ENCODE measurements at places on chromosomes 3 and 15.

- no peak overlapping the region for H3K4me3 ChIP-seq
- no peaks in the 10 kb centered on the region for H3K27me3 ChIP-seq
- no peak for DNase-seq
Observed at GRCh38 chr15:100951965-100952364, 32.8 kb downstream of the LRRK1 start.

DNA sequence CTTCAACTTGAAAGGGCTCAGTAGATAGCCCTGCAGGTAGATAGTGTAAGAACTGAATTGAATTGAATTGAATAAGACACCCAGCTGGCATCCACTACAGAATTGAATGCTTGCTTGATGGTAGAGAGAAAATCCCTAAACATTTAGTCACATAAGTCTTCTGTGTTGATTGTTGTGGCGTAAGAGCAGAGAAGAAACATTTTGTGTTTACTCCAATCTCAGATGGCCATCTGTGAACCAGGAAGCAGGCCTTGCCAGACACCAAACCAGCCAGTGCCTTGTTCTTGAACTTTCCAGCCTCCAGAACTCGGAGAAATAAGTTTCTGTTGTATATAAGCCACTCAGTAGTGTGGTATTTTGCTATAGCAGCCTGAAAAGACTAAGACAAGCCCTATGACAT, 43.6 kb downstream of the SST start:
- H3K4me1 ChIP-seq, result no peaks in the 10 kb centered on the region
- no peak overlapping the region for H3K27ac ChIP-seq
- DNase-seq, result no peak
- H3K4me3 ChIP-seq, result no peak overlapping the region

DNA sequence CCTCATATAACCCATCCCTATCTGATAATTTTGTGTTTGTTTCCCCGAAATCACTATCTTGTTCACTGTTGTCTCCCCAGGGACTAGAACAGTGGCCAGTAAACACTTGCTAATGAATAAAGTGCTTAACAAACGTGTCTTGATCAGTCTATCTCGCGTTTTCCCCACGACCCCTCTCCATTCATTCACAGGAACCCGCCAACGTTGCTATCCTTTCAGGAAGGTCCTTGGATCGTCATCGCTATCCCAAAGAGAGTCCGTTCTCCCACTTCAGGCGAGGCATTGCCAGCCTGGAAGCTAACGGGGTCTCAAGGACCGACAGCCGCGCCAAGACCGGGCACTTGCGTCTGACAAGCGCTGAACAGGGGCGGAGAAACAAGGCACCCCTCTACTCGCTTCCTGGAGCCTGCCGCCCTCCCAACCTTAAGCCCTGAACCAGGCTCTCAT, 344 bp downstream of the LINS1 start:
- no peak for DNase-seq
- peak overlapping the region; percentile 28 for H3K27ac ChIP-seq
- peaks cover 30% of the 10 kb centered on the region for H3K36me3 ChIP-seq
- peaks cover 16% of the 10 kb centered on the region for H3K4me1 ChIP-seq
- H3K4me3 ChIP-seq, result peak overlapping the region; percentile 80
- H3K27me3 ChIP-seq, result no peaks in the 10 kb centered on the region

DNA sequence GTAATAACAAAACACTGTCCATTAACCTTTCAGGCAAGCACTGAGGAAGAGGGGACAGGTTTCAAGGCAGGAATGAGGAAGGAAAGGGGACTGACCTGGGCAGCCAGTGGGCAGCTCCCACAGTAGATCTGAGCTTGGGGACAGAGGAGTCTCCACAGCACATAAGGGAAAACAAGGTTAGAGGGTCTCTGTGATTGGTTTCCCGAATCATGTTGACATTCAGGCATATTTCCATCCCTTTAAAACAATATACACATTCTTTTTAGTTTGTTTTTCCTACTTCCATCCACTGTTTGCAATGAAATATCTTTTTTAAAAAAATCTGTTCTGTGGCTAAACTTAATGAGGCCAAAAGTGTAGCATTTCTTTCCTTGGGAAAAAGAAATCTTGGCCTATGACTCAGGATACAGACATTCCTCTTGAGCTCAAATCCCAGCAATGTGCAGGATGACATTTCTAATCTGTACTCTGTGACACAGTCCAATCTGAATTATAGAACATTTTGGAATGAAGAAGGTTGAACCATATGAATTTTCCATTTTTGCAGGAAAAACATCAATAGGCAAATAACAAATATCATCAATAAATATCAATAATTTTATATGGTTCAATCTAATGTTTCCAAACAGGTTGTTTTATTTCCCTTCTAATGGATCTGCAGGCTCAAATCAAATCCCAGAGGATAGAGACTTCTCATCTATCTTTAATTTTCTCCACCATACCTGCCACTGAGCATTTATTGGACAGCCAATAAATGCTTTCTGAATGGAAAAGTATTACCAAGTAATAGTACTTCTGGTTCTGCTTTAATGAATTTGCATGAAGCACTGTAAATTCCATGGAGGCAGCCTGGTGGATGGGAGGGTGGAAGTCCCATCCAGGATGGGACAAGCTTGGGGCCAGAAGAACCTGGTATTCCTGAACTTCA, 54.1 kb downstream of the ITGB5 start:
- H3K4me1 ChIP-seq, result peaks cover 33% of the 10 kb centered on the region
- H3K27ac ChIP-seq, result no peak overlapping the region
- peaks cover 12% of the 10 kb centered on the region for H3K36me3 ChIP-seq
- DNase-seq, result no peak
- no peak overlapping the region for H3K4me3 ChIP-seq

GRCh38 chr15:91632176-91632575, 221.3 kb upstream of the SLCO3A1 start:
- DNase-seq, result no peak
- H3K27me3 ChIP-seq, result no peaks in the 10 kb centered on the region
- no peak overlapping the region for H3K27ac ChIP-seq
- no peak overlapping the region for H3K4me3 ChIP-seq
- H3K36me3 ChIP-seq, result no peaks in the 10 kb centered on the region

GRCh38 chr15:44804298-44805046, 68.1 kb downstream of the TRIM69 start:
- no peaks in the 10 kb centered on the region for H3K4me1 ChIP-seq
- H3K27ac ChIP-seq, result no peak overlapping the region
- no peak for DNase-seq
- H3K27me3 ChIP-seq, result peaks cover 10% of the 10 kb centered on the region
- H3K36me3 ChIP-seq, result no peaks in the 10 kb centered on the region
- H3K4me3 ChIP-seq, result no peak overlapping the region

- H3K27me3 ChIP-seq, result no peaks in the 10 kb centered on the region
- H3K4me3 ChIP-seq, result no peak overlapping the region
- DNase-seq, result no peak
- no peaks in the 10 kb centered on the region for H3K4me1 ChIP-seq
Observed at GRCh38 chr3:55426486-55426885, 60.6 kb downstream of the WNT5A start.

GRCh38 chr3:45011756-45012508, 14.2 kb upstream of the CLEC3B start:
- H3K27ac ChIP-seq, result peak overlapping the region; percentile 42
- no peaks in the 10 kb centered on the region for H3K4me1 ChIP-seq
- no peaks in the 10 kb centered on the region for H3K27me3 ChIP-seq
- H3K4me3 ChIP-seq, result no peak overlapping the region
- H3K36me3 ChIP-seq, result peaks cover 51% of the 10 kb centered on the region

DNA sequence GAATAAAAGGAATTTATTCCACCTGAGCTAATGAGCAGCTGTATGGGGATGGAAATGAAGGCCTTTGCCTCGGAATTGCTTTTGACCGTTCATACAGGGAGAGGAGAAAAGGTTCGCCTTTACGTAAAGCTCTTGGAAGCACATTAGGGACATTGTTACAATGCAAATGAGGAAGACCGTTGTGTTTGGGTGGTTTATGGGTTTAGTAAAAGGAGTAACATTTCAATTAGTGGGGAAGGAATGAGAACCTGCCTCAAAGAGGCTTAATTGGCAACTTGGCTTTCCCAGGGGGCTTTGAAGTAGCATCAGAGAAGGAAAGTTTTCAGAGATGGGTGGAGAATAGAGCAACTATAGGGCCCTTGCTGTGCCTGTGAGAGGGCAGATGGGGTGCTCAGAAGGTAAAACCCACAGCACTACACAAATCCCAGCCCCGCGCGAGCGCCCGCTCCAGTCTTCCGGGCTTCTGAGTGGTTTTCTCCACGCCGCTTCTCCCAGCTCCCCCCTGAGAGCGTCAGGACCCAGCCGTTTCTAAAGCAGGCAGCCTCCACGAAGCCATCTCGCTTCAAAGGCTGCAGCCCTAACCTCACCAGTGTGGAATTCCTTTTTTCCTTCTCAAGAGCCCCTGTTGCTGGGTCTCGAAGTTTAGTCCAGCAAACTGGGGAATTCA, 192.0 kb upstream of the HES1 start:
- H3K36me3 ChIP-seq, result no peaks in the 10 kb centered on the region
- H3K27ac ChIP-seq, result no peak overlapping the region
- H3K27me3 ChIP-seq, result no peaks in the 10 kb centered on the region
- DNase-seq, result no peak
- no peak overlapping the region for H3K4me3 ChIP-seq

DNA sequence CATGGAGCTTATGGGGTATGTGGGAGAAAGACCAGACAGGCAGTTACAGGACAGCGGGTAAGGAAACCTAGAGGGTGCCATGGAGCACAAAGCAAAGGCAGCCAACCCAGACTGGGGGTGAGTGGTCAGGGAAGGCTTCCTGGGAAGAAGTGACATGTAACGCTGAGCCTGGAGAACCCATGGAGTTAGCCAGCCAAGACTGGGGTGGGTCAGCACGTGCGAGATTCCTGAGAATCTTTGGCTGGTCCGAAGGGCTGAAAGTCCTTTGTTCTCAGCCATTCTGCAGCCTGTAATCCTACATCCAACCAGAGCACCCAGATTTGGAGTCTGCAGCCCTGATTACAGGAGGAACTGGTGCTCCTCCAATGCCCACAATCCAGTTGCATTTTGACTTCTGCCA, 120.1 kb upstream of the WNT5A start:
- H3K27ac ChIP-seq, result no peak overlapping the region
- H3K27me3 ChIP-seq, result no peaks in the 10 kb centered on the region
- DNase-seq, result no peak
- no peaks in the 10 kb centered on the region for H3K36me3 ChIP-seq
- no peaks in the 10 kb centered on the region for H3K4me1 ChIP-seq

- H3K4me3 ChIP-seq, result no peak overlapping the region
- H3K4me1 ChIP-seq, result peaks cover 50% of the 10 kb centered on the region
- no peak for DNase-seq
- peaks cover 26% of the 10 kb centered on the region for H3K36me3 ChIP-seq
- H3K27me3 ChIP-seq, result no peaks in the 10 kb centered on the region
- H3K27ac ChIP-seq, result peak overlapping the region; percentile 73
Observed at GRCh38 chr3:141528800-141529199, 42.0 kb downstream of the RASA2 start.

DNA sequence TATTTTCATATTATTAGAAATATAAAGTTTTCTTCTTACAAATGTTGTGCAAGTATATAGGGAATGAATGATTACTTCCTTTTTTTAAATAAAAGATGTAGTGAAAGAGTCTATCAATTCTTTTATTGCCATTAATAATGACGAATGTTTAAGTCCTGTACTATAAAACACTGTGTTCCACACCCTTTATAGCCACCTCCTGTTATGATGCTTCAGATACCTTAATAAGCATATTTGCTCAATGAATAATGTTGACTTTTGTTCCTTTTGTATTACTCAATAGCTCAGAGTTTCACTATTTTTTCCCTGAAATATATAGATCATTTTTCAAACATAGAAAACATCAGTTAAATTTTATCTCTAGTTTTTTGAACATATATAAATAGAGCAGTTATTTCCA, 378.2 kb upstream of the THBS1 start:
- H3K4me3 ChIP-seq, result no peak overlapping the region
- H3K36me3 ChIP-seq, result no peaks in the 10 kb centered on the region
- DNase-seq, result no peak
- H3K4me1 ChIP-seq, result peaks cover 70% of the 10 kb centered on the region

GRCh38 chr15:39317225-39317624, 263.7 kb upstream of the THBS1 start:
- H3K4me1 ChIP-seq, result no peaks in the 10 kb centered on the region
- DNase-seq, result no peak

GRCh38 chr3:127628788-127629466, at the start of gene PODXL2:
TSS of gene PODXL2 (plus strand) at chr3:127629185. CDS start at chr3:127629220, 35 bp downstream.
- no peak for DNase-seq
- no peaks in the 10 kb centered on the region for H3K36me3 ChIP-seq
- H3K4me1 ChIP-seq, result no peaks in the 10 kb centered on the region
- no peak within 1 kb of the TSS for H3K27ac ChIP-seq
- H3K27me3 ChIP-seq, result peaks cover 12% of the 10 kb centered on the region

DNA sequence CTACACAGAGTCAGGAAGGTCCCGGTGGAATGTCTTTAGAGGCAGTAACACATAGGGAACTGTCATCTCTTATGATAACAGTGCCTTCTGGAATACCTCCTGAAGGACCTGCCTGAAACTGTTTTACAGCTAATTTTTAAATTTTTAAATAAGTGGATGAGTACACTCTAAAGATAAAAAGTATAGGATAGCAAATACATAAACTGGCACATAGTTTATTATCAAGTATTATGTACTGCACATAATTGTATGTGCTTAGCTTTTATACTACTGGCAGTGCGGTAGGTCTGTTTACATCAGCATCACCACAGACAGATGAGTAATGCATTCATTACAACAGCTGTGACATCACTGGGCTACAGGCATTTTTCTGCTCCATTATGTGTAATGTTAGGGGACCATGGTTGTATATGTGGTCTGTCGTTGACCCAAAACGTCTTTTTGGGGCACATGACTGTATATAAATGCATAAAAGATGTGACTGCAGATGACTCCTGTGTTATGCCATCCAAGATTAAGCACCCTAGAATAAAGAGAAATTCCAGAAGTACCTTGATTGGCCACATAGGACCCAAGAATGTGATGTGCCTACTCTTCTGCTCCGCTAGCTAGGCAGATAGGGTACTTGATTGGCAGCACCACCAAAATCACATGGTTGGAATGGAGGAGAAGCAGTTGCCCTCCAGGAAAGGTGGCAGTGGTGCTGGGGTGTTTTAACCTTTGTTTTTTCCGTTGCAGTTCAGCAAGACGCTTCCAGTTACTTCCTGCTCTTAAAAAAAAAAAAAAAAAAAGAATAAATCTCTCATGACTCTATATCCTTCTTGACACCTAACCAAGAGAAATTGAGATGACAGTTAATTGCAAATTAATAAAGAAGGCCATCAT, 3.3 kb downstream of the VPS8 start:
- no peak overlapping the region for H3K27ac ChIP-seq
- DNase-seq, result no peak
- no peaks in the 10 kb centered on the region for H3K36me3 ChIP-seq
- H3K4me3 ChIP-seq, result no peak overlapping the region
- no peaks in the 10 kb centered on the region for H3K27me3 ChIP-seq
- no peaks in the 10 kb centered on the region for H3K4me1 ChIP-seq

DNA sequence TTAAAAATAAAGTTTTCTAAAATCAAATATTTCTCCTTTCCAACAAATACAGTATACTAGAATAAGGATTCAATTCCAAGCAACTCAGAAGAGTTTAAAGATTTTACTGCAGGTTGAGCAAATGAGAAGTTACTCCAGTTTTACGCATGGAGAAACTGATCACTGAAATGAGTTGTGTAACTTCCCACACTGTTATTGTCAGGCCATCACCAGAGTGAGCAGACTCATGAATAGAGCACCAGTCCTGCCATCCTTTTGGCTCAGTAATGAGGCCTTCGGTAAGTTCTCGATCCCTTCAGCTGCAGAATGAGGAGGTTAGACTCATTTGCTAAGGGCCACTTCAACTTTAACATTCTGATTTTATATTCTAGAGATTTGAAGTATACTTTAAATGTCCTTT, 48.1 kb downstream of the OSBPL10 start:
- no peak overlapping the region for H3K27ac ChIP-seq
- no peak overlapping the region for H3K4me3 ChIP-seq
- H3K27me3 ChIP-seq, result no peaks in the 10 kb centered on the region
- H3K4me1 ChIP-seq, result peaks cover 34% of the 10 kb centered on the region
- no peaks in the 10 kb centered on the region for H3K36me3 ChIP-seq
